Hepatocyte (in vitro differentiated cells): ENCODE measurements at places on chromosomes 4 and X.

- no peak for DNase-seq
Measured at GRCh38 chrX:45591650-45592049, 391.0 kb upstream of the DIPK2B start.

DNA sequence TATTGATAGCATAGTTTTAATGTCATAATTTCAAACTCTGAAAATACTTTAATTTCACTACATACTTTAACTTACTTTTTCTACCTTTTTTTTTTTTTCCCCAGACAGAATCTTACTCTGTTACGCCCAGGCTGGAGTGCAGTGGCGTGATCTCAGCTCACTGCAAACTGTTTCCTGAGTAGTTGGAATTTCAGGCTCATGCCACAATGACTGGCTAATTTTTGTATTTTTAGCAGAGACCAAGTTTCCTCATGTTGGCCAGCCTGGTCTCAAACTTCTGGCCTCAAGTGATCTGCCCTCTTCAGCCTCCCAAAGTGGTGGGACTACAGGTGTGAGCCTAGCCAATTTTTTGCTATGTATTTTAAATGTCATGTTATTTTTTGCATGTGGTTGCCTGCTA is 741.6 kb downstream of the TRAM1L1 start:
- no peak for DNase-seq

- DNase-seq, result no peak
Measured at GRCh38 chr4:118718511-118719170, 33.4 kb downstream of the METTL14 start.

- DNase-seq, result no peak
Measured at GRCh38 chrX:136067097-136067496, 80.2 kb upstream of the FHL1 start.

DNA sequence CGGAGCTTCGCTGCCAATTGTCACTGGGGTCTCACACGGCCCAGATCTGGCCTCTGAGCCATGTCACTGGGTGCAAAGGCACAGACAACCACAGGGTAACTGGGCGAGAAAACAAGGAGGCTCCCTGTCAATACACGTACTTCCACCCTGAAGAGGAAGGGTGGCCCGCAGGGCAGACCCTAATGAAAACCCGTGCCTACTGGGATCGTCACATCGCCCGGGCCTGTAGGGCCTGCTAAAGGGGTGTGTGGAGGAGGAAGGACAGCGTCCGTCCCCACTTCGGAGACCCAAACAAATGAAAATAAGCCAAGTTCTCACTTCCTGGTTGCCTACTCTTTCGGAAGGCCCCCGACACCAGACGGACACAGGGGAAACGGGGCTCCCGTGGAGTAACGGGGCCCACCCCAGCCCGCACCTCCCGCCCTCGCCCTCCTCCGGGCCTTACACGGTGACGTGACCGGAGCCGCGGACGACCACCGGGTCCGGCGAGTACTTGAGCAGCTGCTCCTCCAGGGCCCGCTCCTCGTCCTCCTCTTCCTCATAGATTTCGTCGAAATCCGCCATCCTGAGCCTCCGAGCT is 578 bp downstream of the CHIC2 start:
- peak; percentile 28 for DNase-seq

- DNase-seq, result peak; percentile 64
Measured at GRCh38 chr4:150302553-150302952, 224.3 kb downstream of the DCLK2 start.
